ENCODE measurements at places on chromosomes 12 and 14.

DNA sequence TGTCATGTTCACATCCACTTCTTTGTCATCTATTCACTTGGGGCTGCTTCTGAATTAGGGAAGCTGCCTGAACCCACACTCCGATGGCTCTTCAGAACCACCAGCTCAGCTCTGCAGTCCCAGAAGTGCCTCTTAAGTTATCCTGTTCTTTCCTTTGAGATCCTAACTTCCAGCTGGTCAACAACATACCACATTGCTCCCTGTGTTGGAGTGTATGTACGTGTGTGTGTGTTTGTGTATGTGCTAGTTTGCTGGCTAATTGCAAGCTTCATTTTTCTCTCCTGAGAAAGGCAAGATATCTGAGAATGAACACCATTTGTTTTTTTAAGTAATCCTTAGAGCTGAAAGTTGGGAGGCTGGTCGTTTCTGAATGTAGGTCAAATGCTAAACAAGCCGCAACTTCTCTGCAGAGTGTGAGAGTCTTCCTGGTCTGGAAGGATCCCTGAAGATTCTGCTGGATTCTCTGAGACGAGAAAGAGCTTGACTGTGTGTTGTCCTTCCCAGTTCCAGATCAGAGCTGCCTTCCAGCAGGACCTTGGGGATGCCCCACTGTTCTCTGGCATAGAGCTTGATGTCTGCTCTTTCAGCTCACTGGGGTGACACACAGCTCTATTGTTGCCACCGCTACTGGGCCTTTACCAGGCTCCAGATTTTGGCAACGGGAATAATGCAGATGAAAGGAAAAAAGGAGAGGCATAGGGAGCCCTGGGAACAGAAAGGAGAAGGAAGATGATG lies 839 bp downstream of the GSG1 start:
- no peak for DNase-seq

DNA sequence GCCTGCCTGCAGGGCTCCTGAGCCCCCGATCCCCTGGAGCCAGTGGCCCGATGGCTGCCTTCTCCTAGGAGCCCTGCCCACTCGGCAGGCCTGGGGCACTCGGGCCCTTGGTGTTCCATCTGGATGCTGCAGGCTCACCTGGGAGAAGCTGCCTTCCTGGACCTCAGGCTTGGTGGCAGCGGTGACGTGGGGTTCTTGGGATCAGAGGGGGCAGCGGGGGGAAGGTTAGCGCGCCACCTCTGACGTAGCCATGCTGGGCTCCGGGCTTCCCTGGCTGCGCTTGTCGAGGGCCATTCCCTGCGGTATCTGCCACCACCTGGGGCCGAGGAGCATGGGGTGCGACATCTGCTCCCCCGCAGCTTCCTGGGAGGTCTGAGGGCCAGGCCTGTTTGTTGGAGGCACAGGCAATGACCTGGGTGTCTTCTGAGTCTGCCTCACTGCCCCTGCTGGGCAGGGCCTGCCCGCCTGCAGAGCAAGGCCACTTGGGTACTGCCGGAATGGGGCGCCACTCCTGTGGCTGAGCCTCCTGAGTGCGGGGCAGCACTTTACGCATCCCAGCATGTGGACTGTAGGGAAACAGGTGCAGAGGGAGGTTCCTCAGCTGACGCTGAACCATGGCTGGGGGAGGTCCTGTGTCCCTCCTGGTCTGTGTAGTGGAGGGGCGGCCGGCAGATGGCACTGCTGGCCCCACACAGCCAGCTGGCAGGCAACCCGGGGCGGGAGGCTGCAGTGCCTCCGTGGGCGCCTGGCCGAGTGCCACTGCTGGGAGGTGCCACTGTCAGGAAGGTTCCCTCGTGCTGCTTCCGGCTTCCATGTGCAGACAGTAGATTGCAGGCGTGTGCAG lies 20.3 kb downstream of the MTA1 start:
- no peak for DNase-seq

DNA sequence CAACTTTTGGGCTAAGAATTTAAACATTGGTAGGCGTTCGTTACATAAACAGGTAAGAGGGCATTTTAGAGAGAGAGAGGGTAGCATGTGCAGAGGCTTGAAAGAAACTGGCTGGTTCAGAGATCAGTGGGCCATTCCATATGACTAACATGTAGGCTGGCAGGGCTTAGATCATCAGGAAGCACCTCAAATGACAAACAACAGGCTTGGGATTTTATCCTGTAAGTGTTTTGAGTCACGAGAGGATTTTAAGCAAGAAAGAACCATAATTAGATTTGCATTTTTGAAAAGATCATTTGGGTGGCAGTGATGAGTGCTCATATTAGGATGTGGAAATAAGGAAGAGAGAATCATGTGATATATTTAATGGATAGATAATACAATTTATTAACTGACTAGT lies 8.7 kb upstream of the PLEKHA5 start:
- no peak for DNase-seq

- DNase-seq, result no peak
Observed at GRCh38 chr12:112488257-112488876, 69.6 kb downstream of the PTPN11 start.

DNA sequence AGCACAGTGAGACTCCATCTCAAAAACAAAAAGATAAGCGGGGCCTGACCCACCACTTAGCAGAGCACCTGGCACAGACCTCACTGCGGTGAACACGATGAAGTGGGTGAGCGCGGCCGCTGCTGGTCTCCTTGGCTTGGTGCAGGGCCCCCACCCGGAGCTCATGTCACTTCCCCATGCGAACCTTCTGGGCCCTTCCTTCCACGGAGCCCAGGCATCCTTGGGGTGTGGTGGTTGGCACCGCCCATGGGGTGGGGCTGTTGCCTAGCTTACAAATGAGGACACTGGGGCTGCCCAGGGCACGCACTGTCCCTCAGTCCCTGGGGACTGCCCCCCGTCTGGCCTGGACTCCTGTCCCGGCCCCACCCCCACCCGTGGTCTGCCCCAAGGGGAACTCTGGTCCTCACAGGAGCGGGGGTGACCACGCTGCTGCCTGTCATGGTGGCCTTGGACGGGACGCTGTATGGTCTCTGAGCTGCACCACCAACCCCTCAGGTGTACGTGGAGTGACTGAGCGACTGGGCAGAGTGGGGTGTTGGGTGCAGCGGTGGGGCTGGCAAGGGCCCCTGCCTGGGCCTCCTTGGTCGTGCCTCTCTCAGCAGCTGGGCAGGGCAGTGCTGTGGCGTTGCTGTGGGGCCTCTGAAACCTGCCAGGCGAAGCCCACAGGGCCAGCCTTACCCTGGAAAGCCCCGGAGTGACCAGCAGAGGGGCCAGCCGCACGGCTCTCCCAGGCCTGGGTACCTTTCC lies 15.3 kb downstream of the FBRSL1 start:
- DNase-seq, result no peak

DNA sequence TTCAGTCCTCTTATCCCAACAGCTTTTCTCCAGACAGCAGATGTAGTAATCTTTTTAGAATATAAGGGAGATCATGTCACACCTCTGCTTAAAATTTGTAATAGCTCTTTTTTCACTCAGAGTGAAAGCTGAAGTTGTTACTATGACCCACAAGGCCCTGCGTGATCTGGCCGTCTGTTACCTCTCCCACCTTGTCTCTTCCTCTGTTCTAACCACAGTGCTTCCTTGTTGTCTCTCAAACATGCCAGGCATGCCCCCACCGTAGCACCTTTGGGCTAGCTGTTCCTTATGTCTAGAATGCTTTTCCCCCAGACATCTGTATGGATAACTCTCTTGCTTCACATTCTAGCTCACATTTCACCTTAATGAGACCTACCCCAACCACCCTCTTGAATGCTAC lies 6.5 kb downstream of the NECAP1 start:
- DNase-seq, result no peak

- DNase-seq, result no peak
Observed at GRCh38 chr14:69073915-69074314, 79.0 kb downstream of the DCAF5 start.

- DNase-seq, result no peak
Observed at GRCh38 chr12:89165703-89166102, 186.6 kb downstream of the DUSP6 start.

DNA sequence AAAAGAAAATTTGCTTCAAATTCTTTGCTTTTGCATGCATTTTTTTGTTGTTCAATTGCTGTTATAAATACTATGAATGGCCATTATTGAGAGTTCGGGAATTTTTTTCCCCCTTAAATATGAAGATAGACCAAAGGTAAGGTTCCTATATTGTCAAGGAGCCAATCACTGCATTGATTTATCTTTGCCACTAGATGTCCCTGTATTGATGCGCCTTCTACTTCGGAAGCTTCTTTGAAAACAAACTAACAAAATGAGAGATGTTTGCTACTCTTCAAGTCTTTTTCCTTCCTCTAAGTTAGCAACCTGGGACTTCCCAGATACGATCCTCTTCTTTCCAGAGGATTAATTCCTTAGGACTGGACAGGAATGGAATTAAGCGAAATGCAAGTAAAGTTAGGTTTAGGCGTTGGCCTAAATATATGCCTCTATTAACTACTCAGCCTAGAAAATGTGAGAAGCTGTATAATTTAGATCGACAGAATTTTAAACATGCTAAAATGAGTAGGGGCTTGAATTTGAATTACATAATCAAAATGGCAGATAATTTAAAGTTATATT lies 318.1 kb downstream of the AEBP2 start:
- DNase-seq, result no peak

GRCh38 chr14:87944987-87945604 lies 47.9 kb downstream of the GALC start:
- no peak for DNase-seq

DNA sequence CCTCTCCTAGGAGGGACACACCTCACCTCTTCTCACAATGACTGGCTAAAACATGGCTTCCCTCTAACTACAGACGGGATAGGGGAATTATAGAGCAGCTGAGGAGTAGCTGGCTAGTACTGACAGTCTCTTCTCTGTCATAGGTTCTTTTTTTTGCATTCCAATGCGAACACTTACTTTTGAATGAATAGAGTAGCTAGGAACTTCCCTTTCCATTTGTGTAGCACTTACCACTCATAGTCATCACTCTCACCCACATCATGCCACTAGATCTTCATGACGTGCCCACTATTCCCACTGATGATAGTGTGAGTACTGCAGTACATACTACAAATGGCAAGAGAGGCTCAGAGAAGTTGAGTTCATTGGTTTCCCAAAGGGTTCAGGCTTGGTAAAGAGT lies 143.9 kb upstream of the HIF1A start:
- no peak for DNase-seq

DNA sequence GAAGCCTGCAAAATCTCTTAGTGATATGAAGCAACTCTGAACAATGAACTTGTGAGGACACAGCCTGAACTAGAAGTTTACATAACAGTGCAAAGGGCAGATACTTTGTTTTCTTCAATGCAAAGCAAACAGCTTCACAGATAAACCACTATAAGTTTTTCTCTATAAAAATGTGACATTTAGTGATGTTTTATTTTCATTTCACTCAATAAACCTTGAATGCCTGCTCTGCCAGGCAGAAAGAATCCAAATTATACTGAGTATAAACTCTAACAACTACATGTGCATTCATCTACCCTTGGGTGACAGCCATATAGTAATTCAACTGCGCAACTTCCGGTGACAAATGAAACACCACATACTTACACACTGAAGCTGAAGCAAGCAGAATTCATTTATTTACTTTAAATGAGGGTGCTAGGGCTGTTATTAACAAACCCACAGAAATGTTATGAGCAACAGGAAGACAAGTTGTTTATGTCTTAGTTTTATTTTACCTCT lies 10.3 kb downstream of the DCP1B start:
- DNase-seq, result no peak

DNA sequence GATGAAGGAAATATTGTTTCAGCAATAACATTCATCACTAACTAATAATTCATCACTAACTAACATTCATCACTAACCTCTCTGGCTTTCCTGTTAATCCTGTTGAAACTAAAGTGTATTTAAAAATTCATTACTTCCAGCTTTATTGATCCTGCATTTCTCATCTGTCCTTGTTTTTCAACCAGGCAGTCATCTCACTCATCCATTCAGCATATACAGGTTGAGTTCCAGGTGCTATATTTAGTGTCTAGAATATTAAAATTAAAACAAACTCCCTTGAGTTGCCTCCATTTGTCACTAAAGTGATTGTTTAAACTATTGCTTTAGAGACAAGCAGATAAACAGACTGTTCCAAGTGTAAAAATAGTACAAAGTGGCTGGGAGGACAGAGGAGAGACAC lies 58.1 kb downstream of the ATXN7L3B start:
- DNase-seq, result no peak

DNA sequence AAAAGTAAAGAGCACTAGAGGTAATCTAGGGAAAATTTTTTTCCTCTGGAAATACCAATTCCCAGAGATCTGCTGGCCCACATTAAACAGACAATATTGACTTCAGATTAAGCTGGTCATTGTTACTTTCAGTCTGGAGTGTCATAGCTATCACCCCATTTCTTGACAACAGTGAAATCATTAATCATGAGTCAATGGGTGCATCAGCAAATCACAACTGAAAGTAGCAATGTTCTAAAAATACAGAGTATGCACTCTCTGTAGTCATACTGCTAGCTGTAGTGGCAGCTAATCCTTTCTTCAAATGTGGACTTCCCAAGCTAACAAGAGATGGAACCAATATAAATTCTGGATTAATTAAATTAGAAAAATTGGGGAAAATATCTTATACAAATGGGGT lies 129.9 kb downstream of the CPNE8 start:
- no peak for DNase-seq

GRCh38 chr12:42546709-42547108 lies 42.8 kb downstream of the PRICKLE1 start:
- no peak for DNase-seq

GRCh38 chr12:65004270-65004669 lies 116.8 kb downstream of the WIF1 start:
- DNase-seq, result no peak

DNA sequence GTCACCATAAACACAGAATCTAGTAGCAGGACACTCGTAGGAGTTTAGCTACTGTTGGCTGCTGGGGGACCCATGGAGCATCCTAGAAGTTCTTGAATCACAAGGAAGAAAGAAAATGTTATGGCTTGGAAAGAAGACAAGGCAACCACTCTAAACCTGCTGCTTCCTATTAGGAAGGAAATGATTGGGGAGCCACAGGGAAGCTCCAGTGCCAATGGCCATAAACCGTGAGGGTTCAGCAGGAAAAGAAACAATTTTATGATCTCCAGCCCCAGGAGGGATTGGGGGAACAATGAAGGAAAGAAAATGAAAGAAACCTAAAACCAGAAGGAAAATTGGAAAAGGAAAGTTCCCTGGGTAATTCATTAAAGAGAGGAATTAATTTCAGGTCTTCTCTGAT lies 372.0 kb downstream of the FUT8 start:
- DNase-seq, result no peak

- no peak for DNase-seq
Observed at GRCh38 chr12:104971306-104971705, 13.2 kb upstream of the SLC41A2 start.

- no peak for DNase-seq
Observed at GRCh38 chr12:131682510-131682895, 28.4 kb upstream of the SFSWAP start.

- DNase-seq, result no peak
Observed at GRCh38 chr14:35789651-35790050, 19.4 kb downstream of the RALGAPA1 start.

GRCh38 chr14:61211476-61212255 lies 69.5 kb downstream of the TMEM30B start:
- no peak for DNase-seq

DNA sequence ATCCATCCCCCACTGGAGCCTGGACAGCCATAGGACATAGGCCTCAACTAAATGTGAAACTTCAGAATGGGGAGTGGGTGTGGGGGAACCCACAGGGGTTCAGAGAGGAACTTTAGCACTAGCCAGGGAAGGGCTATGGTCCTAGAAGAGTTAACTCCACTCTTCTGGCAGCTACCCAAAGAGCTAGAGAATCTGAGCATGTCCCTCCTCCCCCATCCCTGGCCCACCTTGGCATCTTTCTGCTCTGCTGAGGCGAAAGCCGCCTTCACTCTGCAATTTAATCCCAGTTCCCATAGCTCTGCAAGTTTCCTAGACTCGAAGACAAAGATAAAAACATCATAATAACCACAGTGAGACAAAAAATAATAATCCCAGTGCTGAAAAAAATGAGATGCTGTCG lies 214.7 kb upstream of the RTL1 start:
- no peak for DNase-seq

All from progenitor cell of endocrine pancreas (in vitro differentiated cells).